Thyroid gland (tissue), 4 donors: ENCODE measurements at places on chromosomes 2 and 18.
A peak's percentile ranks its signal among the peaks of the same experiment; 100 is the strongest.

- no peak for DNase-seq
These were observed 44.5 kb downstream of the PTH2R start for GRCh38 chr2:208451061-208451460.

GRCh38 chr2:9712263-9712662 lies 81.5 kb upstream of the YWHAQ start:
- DNase-seq: no peak

DNA sequence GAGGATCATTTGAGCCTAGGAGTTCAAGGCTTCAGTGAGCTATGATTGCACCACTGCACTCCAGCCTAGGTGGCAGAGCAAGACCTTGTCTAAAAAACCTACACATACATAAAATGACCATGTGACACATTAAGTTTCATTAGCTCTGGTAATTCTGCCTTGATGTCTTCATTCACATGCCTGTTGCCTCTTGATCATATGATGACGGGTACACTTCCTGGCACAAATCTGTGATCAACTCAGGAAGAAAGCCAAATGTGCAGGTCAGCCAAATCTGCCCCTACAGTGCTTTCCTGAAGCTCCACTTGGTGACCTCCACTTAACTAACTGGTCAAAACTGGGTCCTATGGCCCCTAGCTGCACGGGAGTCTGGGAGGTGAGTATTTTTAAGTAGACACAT lies 54.4 kb upstream of the B3GNT7 start:
- DNase-seq: no peak

GRCh38 chr2:110732422-110733413 lies at the start of gene ACOXL:
Gene ACOXL (plus strand): TSS chr2:110732573. CDS start chr2:110768390, 35,817 bp downstream.
- DNase-seq: peak; percentile 82

DNA sequence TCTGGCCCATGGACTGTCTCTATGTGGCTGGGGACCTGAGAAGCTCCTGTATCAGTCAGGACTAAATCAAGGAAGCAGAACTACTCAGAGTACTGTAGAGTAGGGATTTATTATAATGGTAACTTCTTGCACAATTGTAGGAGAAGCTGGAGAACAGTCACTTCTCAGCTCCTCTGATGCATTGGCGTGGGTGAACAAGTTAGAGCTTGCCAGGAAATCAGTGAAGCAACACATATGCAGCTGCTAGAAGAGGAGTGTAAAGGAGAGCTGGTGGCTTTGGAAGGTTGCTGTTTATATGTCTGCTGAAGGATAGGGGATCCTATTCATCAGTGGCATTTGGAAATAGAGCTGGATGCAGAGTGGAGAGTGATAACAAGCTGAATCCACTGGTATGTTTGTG lies 215.5 kb upstream of the CWC22 start:
- peak; percentile 58 for DNase-seq
